ENCODE measurements at places on chromosomes 5 and 9. TPM values are rescaled to one million over a fixed set of nuclear protein-coding genes. Genes with fewer than 3 reads are reported as not detected.

GRCh38 chr5:43191740-43192557 lies at the start of gene NIM1K:
Gene NIM1K (plus strand): TSS chr5:43192225. CDS start chr5:43245776, 53,551 bp downstream.
- peak; percentile 57 for DNase-seq

Gene S1PR3
- total RNA-seq, result 18.3 TPM

DNA sequence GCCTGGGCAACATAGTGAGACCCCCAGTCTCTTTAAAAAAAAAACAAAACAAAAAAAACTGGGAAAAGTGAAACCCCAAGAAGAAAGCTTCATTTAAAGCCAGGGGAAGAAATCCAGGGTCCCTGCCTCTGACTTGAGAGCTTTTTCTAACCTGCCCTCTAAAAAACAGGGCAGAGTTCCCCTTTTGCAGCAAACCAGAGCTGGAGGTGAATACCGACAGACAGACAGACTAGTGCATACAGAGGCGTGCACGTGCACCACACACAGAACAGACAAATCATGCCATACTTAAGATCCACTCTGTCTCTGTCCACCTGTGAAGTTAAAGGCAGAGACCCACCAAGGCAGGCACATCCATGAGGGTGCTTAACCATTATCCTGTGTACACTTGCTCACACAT lies 11.7 kb upstream of the AQP3 start:
- no peak for DNase-seq

Gene RASGEF1C
- total RNA-seq, result 0.64 TPM

DNA sequence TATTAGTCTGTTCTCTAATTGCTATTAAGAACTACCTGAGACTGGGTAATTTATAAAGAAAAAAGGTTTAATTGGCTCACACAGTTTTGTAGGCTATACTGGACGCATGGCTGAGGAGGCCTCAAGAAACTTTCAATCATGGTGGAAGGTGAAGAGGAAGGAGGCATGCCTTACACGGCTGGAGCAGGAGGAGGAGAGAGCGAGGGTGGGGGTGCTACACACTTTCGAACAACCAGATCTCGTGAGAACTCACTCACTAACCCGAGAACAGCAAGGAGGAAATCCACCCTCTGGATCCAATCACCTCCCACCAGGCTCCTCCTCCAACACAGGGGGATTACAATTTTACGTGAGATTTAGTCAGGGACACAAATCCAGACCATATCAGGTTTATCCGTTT lies 90.0 kb downstream of the RMI1 start:
- DNase-seq, result no peak

Gene FREM1
- total RNA-seq, result 2.9 TPM

- no peak for DNase-seq
These were observed 22.4 kb downstream of the BAAT start for GRCh38 chr9:101362450-101362849.

GRCh38 chr5:105868038-105868780 lies 1802.5 kb downstream of the EFNA5 start:
- DNase-seq, result no peak

Gene GRXCR2
- total RNA-seq, result not detected

Gene NR4A3
- 0.18 TPM for total RNA-seq

DNA sequence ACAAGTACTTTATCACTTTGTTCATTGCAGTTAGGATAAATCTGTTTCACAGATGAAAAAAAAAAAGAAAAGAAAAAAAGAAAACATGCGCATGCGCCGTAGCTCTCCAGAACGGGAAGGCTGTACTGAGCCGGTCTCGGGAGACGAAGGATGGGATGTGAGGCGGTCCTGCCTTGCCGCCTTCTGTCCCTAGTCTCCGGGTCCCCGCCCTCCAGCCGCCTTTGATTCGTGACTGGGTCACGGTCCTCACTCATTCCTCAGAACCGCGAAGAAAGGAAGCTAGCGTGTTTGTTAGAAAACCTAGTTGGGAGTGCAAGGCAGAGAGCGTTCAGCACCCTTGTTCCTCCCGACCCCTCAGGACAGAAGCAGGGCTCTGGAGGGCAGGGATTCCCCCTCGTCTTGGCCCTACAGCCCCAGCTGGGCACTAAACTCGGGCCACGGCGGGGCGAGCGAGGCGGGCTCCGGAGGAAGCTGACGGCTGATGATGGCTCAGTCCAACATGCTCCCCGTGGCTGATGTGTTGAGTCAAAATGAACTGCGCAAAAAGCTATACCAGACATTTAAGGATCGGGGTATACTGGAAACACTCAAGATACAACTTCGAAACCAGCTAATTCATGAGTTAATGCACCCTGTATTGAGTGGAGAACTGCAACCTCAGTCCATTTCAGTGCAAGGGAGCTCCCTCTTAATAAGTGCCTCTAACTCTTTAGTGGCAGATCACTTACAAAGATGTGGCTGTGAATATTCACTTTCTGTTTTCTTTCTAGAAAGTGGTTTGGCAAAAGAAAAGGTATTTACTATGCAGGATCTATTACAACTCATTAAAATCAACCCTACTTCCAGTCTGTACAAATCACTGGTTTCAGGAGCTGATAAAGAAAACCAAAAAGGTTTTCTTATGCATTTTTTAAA lies 40.0 kb downstream of the CPLANE1 start:
- no peak for DNase-seq

- DNase-seq, result no peak
These were observed 67.6 kb downstream of the C9orf50 start for GRCh38 chr9:129553277-129553676.

Gene TLX3
- total RNA-seq, result 0.23 TPM

Gene SLC4A9
- 0.23 TPM for total RNA-seq

All from endothelial cell (in vitro differentiated cells).